ENCODE measurements at places on chromosomes 5 and 9. TPM values are rescaled to one million over a fixed set of nuclear protein-coding genes. Genes with fewer than 3 reads are reported as not detected.

The TUSC1 gene
- total RNA-seq, result 7.0 TPM

The MCC gene
- 14.6 TPM for total RNA-seq

The RALGPS1 gene
- 2.0 TPM for total RNA-seq

The ALDOB gene
- total RNA-seq, result 0.20 TPM

The EIF4E1B gene
- not detected for total RNA-seq

The NME5 gene
- total RNA-seq, result 1.1 TPM

The IL4 gene
- total RNA-seq, result not detected

The AHRR gene
- 1.4 TPM for total RNA-seq

The WNT8A gene
- total RNA-seq, result not detected

The CARD6 gene
- 27.0 TPM for total RNA-seq

The PTGS1 gene
- 1.4 TPM for total RNA-seq

The ARHGEF39 gene
- total RNA-seq, result under 0.01 TPM

The SPINK6 gene
- total RNA-seq, result not detected

The FAXDC2 gene
- 15.3 TPM for total RNA-seq

The SV2C gene
- not detected for total RNA-seq

The LMBRD2 gene
- total RNA-seq, result 4.1 TPM

The SPINK13 gene
- total RNA-seq, result not detected

The PCDHGC5 gene
- 0.40 TPM for total RNA-seq

The SRD5A1 gene
- total RNA-seq, result 3.6 TPM

The FSD1L gene
- total RNA-seq, result 1.2 TPM

The TAL2 gene
- not detected for total RNA-seq

The STC2 gene
- total RNA-seq, result 36.3 TPM

The CARTPT gene
- total RNA-seq, result not detected

The UBAP1 gene
- 18.3 TPM for total RNA-seq

The HTR1A gene
- total RNA-seq, result not detected

The PCDHA3 gene
- 0.20 TPM for total RNA-seq

The GRXCR2 gene
- not detected for total RNA-seq

The NR5A1 gene
- not detected for total RNA-seq

The PCDHAC1 gene
- under 0.01 TPM for total RNA-seq

The DMRT2 gene
- not detected for total RNA-seq

The PCDHA9 gene
- total RNA-seq, result under 0.01 TPM

Measured in lung microvascular endothelial cell (primary cell).